ENCODE measurements at places on chromosomes 6 and 20.

DNA sequence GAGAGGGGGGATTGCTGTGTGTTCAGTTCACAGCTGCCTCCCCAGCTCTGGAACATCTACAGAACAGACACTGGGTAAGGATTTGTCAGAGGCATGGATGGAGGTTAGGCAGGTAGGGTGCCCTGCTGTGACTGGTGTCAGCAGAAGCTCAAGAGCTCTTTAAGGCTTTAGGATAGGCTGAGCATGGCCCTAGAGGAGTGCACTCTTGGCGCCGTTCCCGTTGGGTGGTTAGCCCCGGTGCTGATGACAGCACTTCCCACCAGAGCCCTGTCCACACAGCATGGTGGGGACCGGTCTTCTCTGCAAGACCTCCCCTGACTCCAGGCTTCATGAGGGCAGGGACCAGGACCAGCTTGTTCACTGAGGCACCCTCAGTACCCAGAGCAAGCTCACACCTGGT lies 262.0 kb downstream of the BMP7 start:
- DNase-seq, result no peak

GRCh38 chr6:82033631-82034211 lies 213.8 kb downstream of the IBTK start:
- DNase-seq, result no peak

- DNase-seq, result no peak
These were observed 309.5 kb downstream of the TAF4 start for GRCh38 chr20:61755971-61756845.

- DNase-seq, result no peak
These were observed 63.0 kb downstream of the HIVEP1 start for GRCh38 chr6:12075067-12075563.

DNA sequence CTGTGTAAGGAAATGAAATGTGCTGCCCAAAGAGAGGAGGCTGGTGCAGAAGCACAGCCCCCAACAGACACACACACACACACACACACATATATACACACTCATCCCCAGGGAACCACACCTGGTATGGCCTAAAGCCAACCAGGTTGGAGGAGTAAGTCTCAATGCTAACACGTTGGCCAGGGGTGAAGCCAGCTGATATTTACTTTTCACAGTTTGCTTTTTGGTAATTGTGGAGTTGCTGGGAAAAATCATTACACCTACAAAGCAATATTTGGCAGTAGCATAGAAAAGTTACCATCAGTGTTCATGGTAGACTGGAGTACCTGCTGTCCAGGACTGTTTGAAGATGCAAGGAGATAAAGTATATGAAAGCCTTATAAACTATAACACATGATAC lies 50.3 kb upstream of the NAA20 start:
- DNase-seq, result no peak

Data from stimulated activated CD4-positive, alpha-beta T cell treated with anti-CD3 and anti-CD28 coated beads, TNF-alpha, amount 100 ng/mL, for 4 hours (primary cell).